Spinal cord (tissue), 10 donors: ENCODE measurements at places on chromosomes 3 and 15. TPM values are rescaled to one million over a fixed set of nuclear protein-coding genes. Genes with fewer than 3 reads are reported as not detected.

CD200R1L gene
- not detected for total RNA-seq

SCAP gene
- 63.9 TPM for total RNA-seq

CDCP1 gene
- total RNA-seq = 0.99 TPM

ZBTB47 gene
- total RNA-seq = 47.4 TPM

PPP1R14D gene
- total RNA-seq = not detected

GRK7 gene
- total RNA-seq = 0.22 TPM
